ENCODE measurements at places on chromosomes 4 and X.

- peak; percentile 79 for DNase-seq
Measured at GRCh38 chr4:72319601-72320021, 249.4 kb downstream of the ADAMTS3 start.

GRCh38 chr4:39716356-39716755 is 18.4 kb downstream of the UBE2K start:
- DNase-seq = no peak

- DNase-seq = no peak
Measured at GRCh38 chr4:85587952-85588351, 113.0 kb downstream of the ARHGAP24 start.

- no peak for DNase-seq
Measured at GRCh38 chrX:19745077-19745476, 142.3 kb downstream of the SH3KBP1 start.

GRCh38 chrX:115174548-115174947 is 14.7 kb upstream of the RBMXL3 start:
- no peak for DNase-seq
